COR-L47 (cell line): ENCODE measurements at places on chromosomes 7 and 10.

- DNase-seq: no peak
Measured at GRCh38 chr7:5408777-5409176, 14.9 kb downstream of the TNRC18 start.

- DNase-seq: no peak
Measured at GRCh38 chr7:40694991-40695390, 560.2 kb downstream of the SUGCT start.

- DNase-seq: no peak
Measured at GRCh38 chr10:108597657-108598319, 1325.5 kb downstream of the XPNPEP1 start.

- no peak for DNase-seq
Measured at GRCh38 chr7:105580022-105580740, 1.1 kb downstream of the EFCAB10 start.

- no peak for DNase-seq
Measured at GRCh38 chr10:6498771-6499170, 81.3 kb downstream of the PRKCQ start.

- DNase-seq: no peak
Measured at GRCh38 chr10:11238893-11239292, 221.2 kb downstream of the CELF2 start.

- no peak for DNase-seq
Measured at GRCh38 chr10:4581929-4582328, 244.1 kb upstream of the AKR1E2 start.

DNA sequence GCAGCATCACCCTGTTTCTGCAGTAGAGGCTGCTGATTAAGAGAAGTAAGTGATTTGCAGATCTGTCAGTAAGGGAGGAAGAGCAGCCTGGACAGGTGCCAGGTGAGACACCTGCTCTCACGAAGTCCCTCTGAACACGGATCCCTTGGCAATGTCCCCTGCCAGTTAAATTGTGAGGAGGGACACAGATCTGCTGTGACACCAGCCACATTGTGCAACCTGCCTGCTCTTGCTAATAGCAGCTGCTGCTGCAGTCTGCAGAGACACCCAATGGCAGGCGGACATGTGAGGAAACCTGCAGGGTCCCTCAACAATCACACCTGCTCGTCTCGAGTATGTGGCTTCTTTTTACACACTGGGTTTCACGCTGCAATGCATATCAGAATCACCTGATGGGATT is 31.9 kb downstream of the ANXA11 start:
- DNase-seq: peak; percentile 86

DNA sequence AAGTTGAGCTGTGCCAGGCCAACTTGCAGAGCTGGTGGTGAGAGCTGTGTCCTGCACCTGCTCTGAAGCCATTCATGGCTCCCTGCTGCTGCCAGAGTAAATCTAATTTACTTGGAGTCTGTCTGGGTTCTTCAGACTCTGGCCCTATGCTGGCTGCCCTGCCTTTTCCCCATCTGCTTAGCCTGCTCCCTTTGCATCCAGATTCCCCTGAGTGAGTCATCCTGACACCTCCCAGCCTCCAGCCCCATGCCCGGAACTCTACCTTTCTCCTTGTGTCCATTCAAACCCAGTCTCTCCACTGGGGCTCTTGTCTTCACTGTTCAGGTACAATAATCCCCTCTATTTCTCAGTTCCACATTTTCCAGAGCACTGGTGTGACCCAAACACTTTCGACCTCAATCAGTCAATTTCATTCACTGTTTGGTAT is 434.4 kb upstream of the ZMIZ1 start:
- no peak for DNase-seq

DNA sequence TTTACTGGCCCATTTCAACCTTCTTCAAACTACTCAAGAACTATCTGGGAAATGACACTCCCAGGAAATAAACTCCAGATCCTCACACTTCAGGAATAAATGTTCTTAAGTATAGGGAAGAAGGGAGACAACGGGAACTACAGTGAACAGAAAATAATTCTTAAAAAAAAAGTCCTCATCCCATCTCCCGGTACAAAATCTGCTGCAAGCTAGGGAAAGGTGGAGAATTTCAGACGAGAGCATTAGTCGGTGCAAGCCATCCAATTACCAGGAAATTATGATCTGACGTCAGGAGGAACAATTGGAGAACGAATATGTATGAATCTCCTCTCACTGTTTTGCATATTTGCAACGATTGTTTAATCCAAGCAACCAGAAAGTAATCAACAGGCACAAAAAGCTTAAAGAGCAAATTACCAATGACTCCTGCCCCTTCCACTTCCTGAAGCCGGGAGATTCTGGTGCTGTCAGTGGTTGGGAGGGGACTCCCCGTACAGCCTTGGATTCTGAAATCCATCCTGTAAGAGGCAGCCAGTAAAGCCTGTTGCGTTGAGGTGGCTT is 15.1 kb upstream of the GATA3 start:
- DNase-seq: no peak

GRCh38 chr10:79335094-79335469 is 12.2 kb upstream of the PPIF start:
- DNase-seq: peak; percentile 37

- no peak for DNase-seq
Measured at GRCh38 chr7:64892666-64893309, 10.3 kb upstream of the ZNF273 start.
